ENCODE measurements at places on chromosomes 6 and 20.

- DNase-seq: no peak
Measured at GRCh38 chr20:47875297-47876025, 90.2 kb upstream of the SULF2 start.

- no peak for DNase-seq
Measured at GRCh38 chr6:143155681-143156080, 95.0 kb downstream of the AIG1 start.

DNA sequence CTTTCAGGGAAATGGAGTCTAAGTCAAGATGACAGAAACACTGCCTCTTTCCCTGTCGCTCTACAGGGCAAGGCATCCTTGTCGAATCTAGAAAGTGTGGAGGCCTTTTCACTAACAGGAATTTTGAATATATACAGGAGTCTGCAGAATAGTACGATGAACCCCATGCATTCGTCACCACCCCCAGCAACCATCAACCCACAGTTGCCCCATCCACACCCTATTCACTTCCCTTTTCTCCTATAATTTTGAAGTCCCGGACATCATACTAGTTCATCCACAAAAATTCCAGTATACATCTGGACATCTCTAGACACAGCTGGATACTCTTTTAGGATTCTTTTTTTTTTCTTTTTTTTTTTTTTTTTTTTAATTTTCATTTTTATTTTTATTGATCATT, 80.7 kb upstream of the RIN2 start:
- DNase-seq: no peak

- DNase-seq: no peak
Measured at GRCh38 chr6:115634887-115635286, 425.8 kb downstream of the FRK start.

DNA sequence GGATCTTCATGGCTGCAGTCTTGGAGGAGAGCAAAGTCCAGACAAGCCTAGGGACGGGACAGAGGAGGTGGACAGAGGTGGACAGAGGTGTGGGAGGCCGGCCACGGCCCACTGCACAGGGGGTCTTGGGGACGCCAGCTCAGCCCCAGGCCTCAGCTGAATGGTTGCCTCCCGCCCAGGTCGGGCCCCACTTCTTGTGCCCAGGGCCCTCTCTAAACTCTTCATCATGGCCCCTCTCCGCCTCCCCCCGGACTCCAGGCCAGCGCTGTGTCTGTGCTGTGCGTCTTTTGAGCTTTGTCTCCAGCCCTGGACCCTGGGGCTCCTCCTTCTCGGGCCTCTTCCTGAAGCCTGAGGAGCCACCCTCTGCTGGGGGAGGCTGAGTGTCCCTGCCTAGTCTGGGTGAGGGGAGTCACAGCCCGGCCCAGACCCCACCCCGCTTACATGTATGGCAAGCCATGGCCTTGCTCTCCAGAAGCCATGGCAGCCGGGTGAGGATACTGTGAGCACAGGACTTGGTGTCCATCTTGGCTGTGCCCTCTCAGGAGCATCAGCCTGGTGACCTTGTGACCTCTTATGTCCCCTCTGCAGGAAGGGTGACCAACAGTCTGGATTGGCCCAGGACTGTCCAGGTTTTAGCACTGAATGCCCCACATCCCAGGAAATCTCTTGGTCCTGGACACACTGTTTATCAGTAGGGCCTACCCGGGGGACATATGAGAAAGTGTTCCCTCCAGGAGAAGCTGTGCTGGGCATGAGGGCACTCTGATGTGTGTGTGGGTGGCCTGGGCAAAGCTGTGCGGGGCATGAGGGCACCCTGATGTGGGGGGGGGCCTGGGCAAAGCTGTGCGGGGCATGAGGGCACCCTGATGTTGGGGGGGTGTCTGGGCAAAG, 9.4 kb upstream of the NPBWR2 start:
- DNase-seq: no peak

DNA sequence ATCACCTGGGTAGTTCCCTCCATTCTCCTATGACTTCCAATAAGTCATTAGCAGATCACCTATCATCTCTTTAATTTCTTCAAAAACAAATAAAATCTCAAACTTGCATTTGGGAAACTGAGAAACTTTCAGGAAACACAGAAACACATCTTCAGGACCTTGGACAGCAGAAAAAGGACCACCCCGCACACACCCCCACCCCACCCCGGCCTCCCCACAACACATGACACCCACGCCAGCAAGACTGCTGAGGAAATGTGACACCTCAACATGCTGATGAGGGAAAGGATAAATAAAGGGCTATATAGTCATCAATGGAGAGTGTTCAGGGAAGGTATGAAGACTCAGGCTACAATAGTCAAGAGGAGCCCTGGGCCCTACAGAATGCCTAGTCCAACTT, 15.6 kb upstream of the TRIM39 start:
- no peak for DNase-seq

DNA sequence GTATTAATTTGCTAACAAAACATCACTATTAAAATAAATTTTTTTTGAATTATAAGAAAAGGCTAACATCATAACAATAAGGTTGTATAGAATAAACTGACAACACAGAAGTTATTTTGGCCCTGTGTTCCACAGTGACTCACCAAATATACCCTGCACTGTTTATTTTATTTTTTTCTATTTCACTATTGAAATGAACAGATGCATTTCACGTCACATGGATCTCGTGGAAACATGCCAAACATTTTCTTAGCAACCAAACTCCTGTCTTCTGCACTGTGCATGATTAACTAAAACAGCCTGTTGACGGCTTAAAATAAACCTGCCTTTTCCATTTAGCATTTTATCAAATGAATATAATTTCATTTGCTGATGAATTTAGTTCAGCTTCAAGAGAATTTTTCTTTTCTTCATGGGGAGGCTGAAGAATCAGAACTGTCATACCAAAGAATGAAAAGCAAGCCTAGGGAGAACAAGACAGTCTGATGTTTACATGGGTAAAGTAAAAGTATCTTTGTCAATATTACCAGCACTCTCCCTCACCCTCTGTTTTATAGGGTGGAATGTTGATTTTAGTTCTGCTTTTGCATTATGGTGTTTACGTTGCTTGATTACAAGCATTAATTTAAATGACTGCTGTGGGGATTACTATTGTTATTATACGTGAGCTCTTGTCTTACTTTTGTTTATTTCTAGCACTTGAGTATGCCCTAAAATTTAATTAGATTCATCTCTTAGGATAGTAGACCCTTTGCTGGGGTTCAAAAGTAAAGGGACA, 115.3 kb downstream of the LCA5 start:
- no peak for DNase-seq

DNA sequence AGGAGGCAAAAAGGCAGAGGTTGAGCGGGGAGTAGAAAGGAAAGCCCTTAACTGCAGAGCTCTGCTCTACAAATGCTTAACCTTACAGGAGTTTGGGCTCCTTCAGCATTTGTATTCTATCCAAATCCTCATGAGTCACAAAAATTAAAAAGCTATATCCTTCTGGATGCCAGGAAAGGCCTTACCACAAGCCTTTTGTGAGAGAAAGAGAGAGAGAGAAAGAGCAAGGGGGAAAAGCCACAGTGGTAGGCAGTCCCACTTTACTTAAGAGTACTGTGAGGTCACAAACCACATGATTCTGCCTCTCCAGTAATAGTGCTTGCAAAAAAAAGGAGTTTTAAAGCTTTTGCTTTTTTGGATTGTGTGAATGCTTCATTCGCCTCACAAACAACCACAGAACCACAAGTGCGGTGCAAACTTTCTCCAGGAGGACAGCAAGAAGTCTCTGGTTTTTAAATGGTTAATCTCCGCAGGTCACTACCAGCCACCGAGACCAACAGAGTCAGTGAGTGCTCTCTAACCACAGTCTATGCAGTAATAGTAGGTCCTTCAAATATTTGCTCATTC, at the start of gene RUNX2:
RUNX2 (plus strand) TSS at position 375 of the 567 bp plus-strand sequence. CDS start 397 bp downstream, outside the sequence.
- DNase-seq: no peak

DNA sequence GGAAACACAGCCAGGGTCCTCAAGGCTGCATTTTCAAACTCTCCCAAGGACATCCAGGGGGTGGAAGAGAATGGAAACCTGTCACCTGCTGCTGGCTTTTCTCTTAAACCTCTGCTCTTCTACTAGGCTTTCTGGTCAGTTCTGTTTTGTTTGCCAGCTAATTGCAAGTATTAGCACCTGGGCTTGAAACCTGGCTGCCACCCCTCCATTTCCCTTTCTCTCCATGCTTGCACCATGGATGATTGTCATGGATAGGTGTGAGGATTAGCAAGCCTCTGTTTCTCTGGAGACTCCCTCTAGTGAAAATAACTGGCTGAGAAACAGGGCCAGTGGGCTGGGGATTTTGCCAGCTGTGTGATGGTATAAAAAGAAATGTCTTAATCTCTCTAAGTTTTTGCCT, 33.0 kb upstream of the GPR6 start:
- DNase-seq: no peak

- no peak for DNase-seq
Measured at GRCh38 chr6:32369660-32370059, 2.0 kb downstream of the TSBP1 start.

- no peak for DNase-seq
Measured at GRCh38 chr20:57840066-57840465, 130.3 kb upstream of the PMEPA1 start.

- no peak for DNase-seq
Measured at GRCh38 chr6:50655848-50656453, 57.4 kb upstream of the TFAP2D start.

DNA sequence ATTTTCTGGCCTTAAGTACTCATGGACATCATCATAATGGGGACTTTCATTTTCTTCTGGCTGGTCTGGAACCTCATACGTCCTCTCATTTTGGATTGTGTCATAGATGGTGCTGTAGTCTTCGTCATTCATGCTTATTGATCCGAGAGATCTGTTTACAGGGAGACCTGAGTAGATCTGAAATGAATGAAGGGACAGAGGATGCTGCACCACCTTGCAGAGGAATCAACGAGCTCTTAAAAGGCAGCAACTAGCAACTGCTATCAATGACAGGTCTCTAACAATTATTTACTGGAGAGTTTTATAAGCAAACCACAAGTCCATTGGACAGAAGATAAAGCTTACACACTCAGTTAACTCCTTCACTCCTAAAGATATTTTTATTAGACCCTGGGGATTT, 49.7 kb upstream of the ENPP4 start:
- no peak for DNase-seq

DNA sequence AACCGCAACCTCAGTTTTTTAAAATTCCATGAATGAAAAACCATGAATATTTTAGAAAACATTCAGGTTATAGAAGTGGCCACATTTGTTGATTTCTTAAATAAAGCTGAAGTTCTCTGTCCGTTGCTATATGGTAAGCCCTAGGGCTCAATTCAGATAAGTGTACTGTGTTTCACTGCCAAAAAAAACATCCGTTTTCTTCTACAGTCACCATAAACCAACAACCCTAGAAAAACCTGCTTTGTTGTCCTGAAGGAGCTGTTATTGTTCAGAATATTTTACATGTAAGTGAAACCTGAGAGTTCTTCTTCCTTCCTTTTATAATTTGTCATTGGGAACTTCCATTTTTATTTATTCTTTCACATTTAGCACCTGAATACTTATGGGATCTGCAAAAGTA, 274.1 kb downstream of the TFAP2A start:
- no peak for DNase-seq

GRCh38 chr6:132751306-132751705, 6.4 kb downstream of the VNN2 start:
- DNase-seq: no peak

DNA sequence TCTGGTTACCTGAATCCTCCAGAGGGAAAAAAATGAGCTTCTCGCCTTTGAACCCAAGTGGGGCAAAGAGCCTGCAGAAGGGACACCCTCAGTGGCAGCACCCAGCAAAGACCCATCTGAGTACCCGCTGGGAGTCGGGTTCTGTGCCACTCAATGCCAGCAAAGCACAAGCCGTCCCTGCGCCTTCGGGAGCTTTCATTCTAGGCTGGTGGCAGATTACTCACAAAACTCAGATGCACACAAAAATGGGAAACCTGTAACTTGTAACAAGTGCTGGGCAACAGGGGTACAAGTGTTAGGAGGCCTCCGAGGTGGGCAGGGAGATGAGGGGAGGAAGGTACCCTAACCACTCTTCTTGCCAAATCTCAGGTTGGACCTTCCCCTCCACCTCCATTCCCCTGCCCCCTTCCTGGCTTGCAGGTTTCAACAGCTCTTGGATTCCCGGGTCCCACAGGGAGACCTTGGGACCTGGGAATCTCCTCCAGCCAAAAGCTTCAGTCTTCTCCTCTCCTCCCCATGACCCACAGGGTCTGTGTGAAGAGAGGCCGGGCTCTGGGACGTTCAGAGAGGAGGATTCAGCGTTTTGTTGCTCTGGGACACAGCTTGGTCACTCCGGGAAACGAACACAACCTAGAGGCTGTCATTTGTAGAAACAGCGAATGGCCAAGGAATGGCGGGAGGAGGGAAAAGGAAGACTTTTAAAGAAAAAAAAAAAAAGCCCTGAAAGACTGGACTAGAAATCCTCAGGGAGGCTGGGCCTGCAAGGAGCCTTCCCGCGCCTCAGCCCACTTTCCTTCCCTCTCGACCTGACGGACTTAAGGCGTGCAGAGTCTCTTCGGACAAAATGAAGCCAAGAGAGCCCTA, 1.2 kb upstream of the PARD6B start:
- no peak for DNase-seq

All from stimulated activated CD8-positive, alpha-beta memory T cell treated with anti-CD3 and anti-CD28 coated beads, Interleukin-2, amount 100 ng/mL, for 48 hours (primary cell).